ENCODE measurements at places on chromosomes 4 and X.

GRCh38 chr4:169269916-169270809, 593 bp downstream of the SH3RF1 start:
- DNase-seq = no peak

DNA sequence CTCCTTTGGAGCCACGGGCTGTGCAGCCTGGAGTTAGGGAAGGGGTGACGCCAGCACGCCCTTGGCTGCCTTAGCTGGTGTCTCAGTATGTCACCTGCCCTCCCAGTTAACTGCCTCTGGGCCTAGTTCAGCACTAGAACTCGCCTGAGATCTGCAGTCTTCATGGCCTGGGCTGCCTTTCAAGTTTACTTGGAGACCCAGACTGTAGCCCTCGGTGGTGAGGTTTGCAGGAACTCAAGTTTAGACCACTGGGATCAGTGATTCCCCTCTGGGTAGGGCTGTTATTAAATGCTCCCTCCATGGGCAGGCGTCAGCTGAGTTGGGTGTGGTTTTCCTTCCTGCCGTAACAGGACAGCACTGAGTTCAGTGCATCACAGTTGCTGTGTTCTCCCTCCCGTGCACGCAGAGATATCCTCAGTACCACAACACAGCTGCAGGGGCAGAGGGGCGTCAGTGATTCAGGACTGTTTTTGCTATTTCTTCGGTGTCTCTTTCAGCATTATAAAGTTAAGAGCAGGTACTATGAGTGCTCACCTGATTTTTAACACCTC, 30.5 kb downstream of the PLAC8 start:
- DNase-seq = no peak

DNA sequence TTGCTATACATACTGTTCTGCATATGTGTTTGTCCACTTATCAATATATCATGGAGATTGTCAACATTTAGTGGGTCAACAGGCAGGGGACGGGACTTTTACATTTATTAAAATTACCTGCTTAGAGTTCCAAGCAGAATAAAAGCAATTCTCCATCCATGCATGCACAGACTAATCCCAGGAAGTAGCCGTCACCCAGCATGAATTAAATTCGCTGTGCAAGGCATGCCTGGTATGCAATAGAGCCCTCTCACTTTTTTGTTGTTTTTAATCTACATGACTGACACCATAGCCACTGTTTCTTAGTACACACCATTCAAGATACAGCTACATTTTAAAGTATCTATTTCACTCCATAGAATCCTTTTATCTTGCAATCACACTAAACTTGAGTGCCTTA, 108.9 kb downstream of the USP46 start:
- no peak for DNase-seq

- no peak for DNase-seq
Observed at GRCh38 chr4:2931512-2932301, 31.5 kb downstream of the NOP14 start.

DNA sequence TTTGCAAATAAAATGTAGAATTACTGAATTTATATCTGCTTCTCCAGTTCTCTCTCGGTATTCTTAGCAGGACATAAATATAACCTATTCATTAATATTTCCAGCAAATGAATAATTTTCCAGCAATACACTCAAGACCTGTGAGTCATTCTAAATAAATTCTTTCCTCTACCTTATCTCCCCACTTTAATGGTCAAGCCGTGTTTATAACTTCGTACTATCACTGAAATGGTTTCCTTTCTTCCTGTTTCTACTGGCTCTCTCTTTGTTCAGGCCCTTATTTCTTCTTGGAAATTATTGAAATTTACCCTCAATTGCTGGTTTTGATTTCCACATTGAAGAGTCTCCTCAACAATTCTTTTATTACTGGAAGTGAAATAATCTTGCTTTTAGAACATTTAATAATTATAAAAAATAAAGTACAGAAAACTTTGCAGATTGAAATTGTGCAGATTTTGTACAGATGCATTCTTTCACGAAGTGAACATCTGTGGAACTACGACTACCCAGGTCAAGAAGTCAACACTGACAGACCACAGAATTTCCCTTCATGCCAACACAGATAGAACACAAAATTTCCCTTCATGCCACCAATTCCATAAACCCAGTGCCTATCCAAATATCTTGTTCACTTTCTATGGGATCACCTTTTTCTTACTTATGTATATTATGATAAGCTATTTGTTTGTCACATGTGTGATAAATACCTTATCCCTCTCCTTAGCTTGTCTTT, 205.7 kb downstream of the FAT4 start:
- no peak for DNase-seq

- no peak for DNase-seq
Observed at GRCh38 chr4:127140306-127140705, 492.5 kb upstream of the INTU start.

GRCh38 chr4:94739741-94740140, 18.0 kb upstream of the BMPR1B start:
- DNase-seq = no peak

DNA sequence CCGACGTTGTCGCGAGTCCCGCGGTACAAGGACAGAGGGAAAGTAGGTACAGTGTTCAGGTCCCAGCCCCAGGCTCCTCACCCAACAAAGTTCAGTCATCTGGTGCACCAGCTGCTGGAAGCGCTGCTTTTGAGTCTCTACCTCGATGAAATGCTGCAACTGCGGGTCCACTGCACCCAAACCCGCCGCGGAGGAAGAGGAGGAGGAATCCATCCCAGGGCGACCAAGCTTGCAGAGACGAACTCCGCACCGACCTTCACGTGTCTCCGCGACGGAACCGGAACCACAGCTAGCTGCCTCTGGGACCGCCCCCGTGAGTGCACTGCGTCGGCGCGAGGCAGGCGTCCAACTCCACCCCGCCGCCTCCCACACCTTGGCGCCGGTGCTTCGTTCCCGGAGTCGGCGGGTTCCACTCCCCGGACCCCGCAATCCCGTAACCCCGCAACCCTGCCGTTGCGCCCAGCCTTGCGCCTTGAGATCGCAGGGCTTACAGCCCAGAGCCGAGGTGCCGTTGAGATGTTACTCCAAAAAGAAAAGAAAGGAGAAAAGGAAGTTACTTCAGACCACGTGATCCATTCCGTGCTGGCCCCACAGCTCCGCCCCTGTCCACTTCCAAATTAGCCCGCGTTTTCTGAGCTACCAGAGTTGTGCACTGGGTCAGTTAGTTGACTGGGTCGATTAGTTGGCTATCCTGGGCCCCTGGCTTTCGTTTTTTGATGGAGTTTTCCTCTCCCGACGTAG, at the start of gene TIMM8A:
TSS of gene TIMM8A (minus strand) at position 291 of the 741 bp plus-strand sequence. CDS start at position 213, 78 bp downstream.
- peak; percentile 28 for DNase-seq

DNA sequence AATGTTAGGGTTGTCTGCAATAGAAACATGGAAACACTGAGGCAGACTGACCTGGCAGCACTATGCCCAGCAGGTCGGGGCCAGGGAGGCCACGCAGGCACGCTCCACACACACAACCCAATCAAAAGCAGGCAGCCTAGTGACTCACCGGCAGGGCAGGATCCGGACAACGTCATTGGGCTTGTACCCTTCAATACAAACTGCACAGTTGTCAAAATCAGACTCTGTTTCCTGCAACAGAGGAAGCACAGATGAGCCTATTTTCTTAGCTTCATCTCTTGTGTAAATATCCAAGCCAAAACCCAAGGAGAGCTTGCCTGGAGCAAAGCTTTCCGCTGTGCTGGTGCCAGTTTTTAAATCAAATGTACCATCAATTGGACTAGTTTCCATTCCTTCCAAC, 185.8 kb downstream of the RNF150 start:
- DNase-seq = peak; percentile 72

GRCh38 chrX:95884186-95884585, 800.5 kb upstream of the DIAPH2 start:
- DNase-seq = peak; percentile 18

GRCh38 chr4:4990857-4991540, 28.3 kb downstream of the CYTL1 start:
- DNase-seq = no peak

DNA sequence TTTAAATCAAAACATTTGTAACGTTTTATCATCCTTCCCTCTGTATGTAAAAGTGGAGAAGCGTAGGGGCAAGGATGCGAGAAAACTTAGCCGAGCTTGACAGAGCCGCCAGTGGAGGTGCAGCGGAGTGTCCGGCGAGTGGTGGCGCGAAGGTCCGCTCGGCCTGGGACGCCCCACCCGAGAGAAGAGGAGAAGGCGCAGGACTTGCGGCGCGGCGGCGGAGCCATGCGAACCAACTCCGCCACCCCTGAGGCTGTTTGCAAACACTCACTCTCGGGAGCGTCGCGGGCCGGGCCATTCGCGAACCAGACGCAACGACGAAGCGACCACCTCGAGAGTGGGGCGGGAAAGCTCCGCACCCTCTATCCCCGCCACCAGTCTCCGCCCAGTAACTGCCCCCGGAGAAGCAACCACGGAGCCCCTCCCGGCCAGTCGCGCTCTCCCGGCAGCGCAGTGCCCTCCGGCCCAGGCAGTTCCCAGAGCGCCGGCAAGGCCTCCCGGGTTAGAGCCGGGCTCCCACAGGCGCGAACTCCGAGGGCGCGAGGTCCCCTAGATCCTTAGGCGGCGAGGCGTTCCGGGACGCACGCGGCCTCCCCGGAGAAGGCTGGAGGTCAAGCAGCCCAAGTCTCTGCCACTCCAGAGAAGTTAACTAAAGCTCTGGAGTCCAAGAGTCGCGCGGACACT, 2.3 kb upstream of the MAB21L2 start:
- no peak for DNase-seq

- DNase-seq = no peak
Observed at GRCh38 chr4:20253735-20254409, 2.2 kb downstream of the SLIT2 start.

DNA sequence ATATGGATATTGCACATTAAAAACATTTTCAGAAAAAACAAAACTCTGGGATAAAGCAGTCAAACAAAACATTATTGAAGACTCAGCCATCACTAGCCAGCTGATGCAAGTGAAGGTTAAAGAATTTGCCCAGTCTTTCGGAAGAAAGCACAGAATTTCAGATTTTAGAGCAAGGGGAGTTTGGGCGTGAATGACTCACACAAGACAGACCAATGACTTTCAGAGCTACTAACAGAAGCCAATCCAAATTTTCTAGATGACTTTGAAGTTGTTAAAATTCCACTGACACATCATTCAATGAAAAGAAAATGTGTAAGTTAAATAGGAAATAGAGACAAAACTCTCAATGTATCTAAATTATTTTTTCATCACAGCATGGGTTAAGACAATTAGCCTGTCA, 4.0 kb downstream of the MRFAP1L1 start:
- DNase-seq = no peak

- no peak for DNase-seq
Observed at GRCh38 chrX:1321674-1322073, 14.9 kb upstream of the IL3RA start.

GRCh38 chrX:100445593-100445992, 35.5 kb upstream of the PCDH19 start:
- DNase-seq = no peak

- DNase-seq = peak; percentile 70
Observed at GRCh38 chrX:75522565-75523431, at the start of gene ZDHHC15. ZDHHC15 (minus strand) TSS chrX:75523037; CDS start chrX:75523024, 13 bp downstream.

GRCh38 chr4:112340023-112340422, 42.9 kb downstream of the ALPK1 start:
- no peak for DNase-seq

- DNase-seq = no peak
Observed at GRCh38 chrX:51641421-51642021, 22.8 kb upstream of the CENPVL3 start.

DNA sequence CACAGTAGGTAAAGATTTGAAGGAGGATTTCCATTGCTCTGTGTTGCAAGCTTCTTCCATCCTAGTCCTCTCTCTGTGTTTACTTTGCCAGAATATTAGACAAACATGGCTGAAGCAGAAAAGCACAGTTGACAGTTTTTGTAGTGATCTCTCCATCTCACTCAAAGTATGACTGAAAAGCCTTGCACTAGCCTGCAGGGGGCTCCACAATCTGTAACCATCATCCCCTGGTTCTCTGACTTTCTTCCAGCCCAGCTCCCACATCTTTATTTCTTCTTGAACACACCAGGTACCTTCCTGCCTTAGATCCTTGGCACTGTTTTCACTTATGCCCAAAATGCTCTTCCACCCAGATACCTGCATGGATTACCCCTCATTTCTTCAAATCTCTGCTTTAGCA, 34.1 kb upstream of the HHIP start:
- DNase-seq = no peak

- DNase-seq = no peak
Observed at GRCh38 chr4:113328514-113328913, 279.1 kb downstream of the ANK2 start.

- DNase-seq = no peak
Observed at GRCh38 chr4:7571001-7571400, 136.3 kb upstream of the PSAPL1 start.

- no peak for DNase-seq
Observed at GRCh38 chrX:23799469-23800065, 16.6 kb downstream of the SAT1 start.

- DNase-seq = no peak
Observed at GRCh38 chrX:68842351-68842750, 13.5 kb downstream of the EFNB1 start.

DNA sequence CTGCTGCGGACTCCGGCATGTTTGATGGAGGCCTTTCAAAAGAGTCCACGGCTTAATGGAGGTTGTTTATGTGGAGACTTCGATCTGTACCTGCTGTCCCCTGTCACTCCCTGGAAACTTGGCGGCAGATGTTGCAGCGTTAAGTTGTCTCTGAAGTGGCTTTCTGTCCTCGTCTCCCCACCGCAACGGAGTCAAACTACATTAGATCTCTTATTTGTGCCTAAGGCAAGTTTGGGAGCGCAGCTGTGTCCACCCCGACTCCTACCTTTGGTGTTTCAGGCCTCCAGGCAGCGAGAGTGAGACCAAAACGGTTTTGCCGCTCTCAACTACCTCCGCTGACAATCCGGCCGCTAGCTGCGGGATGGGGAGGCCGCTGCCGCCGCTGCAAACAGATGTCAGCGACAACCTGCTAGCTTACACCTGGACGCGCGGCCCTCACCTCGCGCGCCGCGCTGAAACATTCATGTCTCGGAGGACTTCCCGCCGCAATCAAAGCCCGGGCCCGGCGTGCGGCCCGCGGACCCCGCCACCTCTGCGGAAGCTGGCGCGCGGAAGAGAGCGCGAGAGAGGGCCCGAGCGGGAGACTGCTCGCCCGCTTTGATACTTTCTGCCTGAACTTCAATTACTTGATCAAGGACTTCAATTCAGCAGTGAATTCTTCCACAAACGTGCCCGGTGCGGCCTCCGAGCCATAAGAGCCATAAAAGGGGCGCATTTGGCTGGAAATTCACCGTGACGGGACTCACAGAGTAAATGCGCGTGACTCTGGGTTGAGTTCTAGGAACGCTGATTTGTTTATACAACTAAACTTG, 108.4 kb downstream of the ANTXR2 start:
- DNase-seq = no peak

GRCh38 chr4:184395971-184396391, 78.4 kb downstream of the IRF2 start:
- DNase-seq = no peak

- no peak for DNase-seq
Observed at GRCh38 chr4:170529748-170530722, 440.3 kb upstream of the AADAT start.

DNA sequence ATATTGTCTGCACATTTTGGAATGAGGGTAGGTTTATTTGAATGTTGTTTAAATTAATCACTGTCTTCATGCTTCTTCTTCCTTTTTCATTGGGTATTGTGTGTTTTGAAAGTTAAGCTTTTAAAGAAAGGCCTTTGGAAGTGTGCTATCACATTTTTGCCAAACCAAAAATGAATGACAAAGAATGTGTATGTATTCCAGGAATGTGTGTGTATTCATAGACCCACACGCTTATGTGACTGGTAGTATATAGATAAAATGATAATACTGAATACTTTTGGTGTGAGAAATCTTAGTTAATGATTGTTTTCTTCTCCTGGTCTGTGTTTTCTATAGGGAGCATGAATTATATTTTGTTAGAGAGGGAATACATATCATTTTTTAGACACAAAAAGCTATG, 404.4 kb downstream of the TLL1 start:
- DNase-seq = no peak

- DNase-seq = no peak
Observed at GRCh38 chrX:35800474-35800873, 2.3 kb downstream of the MAGEB16 start.
